ENCODE measurements at places on chromosomes 7 and 10.

- peak; percentile 17 for DNase-seq
Observed at GRCh38 chr7:87218796-87219544, 562 bp downstream of the TMEM243 start.

- DNase-seq: no peak
Observed at GRCh38 chr10:23345861-23346260, 1.3 kb upstream of the C10orf67 start.

GRCh38 chr7:81064426-81064825, 145.6 kb upstream of the SEMA3C start:
- DNase-seq: no peak

DNA sequence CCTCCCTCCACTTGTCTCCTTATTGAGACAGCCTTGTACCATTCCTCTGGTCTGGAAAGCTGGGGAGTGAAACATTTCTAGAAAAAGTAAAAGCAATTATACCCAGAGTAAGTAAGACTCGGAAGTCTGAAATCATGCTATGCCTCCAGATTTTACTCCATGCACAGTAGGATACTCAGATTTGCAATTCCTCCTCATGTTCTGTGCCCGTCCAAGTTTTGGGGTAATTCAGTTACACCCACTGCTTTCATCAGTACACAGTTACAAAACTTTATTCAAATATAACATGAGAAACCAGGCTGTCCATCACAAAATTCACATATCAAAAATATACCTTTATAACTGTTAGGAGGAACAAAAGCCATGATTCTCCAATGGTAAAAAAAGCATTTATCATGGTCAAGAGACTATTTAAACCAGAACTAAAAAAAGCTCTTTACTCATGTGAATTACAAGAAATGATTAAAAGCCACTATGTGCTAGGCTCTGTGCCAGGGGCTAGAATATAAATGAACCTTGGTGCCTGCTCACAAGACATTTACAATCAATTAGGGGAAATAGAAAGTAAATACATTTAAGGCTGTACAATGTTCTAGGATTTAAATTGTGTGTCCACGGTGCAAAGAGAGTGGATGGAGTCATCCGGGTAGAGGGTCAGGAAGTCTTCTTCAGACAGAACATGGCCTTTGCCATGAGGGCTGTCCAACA, 320.2 kb downstream of the ELMO1 start:
- DNase-seq: no peak

DNA sequence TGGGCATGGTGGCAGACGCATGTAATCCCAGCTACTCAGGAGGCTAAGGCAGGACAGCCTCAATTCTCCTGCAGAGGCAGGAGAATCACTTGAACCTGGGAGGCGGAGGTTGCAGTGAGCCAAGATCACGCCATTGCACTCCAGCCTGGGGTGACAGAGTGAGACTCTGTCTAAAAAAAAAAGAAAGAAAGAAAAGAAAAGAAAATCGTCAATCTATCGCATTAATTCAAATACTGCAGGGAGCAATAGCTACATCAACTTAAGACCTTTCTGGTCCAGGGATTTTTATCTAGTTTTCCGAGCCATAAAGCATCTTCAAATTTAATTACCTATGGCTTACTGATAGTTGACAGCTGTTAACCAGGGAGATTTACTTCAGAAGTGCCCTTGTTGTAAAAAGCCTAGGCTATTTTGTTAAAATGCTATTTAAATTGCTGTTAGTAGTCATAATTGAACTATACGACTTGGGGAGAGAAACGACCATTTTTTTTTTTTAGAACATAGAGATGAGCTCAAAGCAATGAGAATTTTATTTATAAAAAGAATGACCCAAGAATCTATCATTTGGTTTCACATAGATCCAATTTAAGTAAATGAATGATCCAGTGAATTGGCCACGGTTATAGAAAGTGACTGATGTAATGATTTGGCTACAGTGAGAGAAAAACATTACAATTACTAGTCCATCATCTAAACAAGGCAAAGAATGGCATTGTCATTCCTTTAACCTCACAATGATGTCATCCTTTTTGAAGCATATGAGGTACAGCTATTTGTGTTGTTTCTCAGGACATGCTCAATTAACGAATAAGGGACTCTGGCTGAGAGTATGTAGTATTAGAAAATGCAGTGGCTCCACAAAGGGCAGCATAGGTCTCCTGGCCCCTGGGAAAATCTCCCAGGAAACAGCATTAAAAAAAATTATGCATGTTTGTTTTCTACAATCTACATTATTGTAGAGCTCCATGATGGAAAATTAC, 85.3 kb downstream of the SEMA3C start:
- DNase-seq: no peak

DNA sequence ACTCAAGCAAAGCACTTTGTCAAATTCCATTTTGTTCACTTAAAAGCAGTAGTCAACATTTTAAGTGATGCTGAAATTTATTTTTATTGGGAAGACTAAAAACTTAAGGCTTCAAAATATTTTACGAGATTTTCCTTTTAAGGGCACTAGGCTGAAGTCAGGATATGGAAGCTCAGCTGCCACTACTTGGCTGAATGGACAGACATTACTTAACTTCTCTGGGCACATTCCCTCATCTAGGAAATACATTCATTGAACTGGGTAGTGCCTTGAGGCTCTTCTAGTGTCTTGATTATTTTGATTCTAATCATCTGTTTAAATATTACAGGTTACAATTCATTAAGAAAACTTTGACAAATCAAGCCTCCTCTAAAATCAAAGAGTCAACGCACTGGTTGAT, 11.1 kb downstream of the MEOX2 start:
- DNase-seq: no peak

GRCh38 chr10:69772933-69773704, 28.6 kb upstream of the COL13A1 start:
- DNase-seq: no peak

DNA sequence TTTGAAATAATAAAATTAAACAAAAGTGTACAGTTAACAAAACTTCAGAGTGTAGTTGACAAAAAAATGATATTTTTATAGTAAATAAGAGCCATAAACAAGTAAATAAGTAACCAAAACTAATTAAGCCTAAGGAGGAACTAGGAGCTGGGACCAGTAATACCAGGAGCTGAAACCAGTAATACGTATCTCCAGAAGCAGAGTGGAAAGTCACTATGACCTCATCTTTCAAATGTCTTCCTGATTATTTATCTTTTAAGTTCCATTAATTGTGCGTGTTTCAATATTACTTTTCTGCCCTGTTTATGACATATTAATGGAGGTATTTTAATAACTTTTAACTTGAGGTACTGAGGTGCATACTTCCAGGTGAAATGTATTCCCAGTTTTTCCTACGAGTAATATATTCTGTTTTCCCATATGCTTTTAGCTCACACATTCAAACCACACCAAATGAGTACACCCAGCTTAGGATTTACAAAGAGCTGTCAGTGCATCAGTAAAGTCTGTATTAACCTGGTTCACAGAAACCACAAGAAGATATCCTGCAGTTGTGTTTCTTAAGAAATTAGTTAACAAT, 283.7 kb upstream of the HGF start:
- DNase-seq: no peak

GRCh38 chr10:129962872-129963640, 1.0 kb downstream of the EBF3 start:
- no peak for DNase-seq

DNA sequence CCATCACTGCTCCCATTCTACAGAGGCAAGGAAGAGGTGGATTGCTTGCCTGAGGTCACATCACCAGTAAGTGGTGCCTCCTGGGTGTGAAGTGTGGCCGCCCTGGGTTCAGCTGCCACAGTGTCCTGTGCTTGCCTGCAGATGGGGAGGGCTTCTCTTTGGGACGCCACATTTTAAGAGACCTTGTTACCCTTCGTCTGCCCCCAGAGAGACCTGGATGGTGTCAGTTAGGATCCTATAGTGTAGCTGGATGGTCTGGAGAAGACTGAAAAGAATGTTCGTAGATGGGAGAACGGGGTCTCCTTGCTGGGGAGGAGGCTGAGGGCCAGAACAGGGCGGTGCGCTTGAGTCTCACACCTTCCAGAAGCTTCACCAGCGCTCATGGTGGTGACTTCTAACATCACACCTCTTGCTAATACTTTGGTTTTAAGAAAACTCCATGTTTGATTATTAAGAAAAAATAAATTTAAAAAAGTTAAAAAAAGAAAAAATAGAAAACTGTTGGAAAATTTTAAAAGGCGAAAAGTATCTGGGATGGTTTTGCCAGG, 2.3 kb downstream of the DOCK1 start:
- DNase-seq: no peak

DNA sequence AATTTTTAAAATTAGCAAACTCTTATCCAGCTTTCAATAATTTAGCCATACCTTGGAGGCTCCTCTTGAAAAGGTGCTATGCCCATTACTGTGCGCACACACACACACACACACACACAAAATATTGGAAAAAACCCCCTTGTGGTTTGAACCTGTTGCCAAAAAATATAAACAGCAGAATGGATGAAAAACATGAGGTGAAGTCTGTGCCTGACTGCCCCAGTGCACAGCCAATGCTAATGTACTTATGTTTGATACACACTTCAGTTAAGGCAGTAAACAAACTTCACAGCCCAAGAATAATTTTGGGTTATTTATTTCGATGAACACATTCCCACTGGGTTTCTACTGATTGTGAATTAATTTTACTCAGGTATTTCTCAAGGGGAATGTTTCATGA, 113.2 kb upstream of the SEM1 start:
- no peak for DNase-seq

DNA sequence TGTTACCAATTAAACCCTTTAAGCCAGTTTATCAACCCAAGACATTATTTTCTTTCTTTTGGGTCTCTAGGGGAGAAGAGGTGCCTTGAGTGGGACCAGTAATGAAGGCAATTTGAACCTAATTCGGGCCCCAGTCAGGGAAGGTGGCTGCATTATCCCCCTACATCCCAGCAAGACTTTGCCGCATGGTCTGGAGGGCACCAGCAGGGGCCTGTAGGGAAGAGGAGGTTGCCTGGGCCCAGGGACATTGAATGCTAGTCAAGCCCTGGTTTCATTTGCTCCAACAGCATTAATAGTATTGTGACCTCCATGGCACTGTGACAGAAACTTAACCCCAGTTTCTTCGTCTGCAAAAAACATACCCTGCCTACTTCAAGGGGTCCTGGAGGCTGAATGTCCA, 108.8 kb downstream of the CUX1 start:
- DNase-seq: no peak

DNA sequence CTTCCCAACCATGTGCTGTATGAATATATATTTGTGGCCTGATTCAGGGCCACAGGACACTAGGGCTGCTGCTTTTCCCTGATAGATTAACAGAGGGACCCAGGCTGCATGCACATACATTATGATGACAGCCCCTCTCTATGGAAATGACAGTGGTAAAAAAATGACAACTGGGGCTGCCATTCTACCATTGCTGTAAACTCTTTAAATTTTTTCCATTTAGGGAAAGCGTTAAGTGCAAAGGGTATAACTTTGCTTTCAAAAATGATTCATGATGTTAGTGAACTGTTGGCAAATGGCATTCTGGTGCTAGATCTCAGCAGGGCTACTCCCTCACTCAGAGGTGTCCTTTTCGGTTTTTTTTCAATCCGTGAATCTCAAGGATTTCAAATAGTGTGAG, 4.2 kb downstream of the CTBP2 start:
- DNase-seq: no peak

DNA sequence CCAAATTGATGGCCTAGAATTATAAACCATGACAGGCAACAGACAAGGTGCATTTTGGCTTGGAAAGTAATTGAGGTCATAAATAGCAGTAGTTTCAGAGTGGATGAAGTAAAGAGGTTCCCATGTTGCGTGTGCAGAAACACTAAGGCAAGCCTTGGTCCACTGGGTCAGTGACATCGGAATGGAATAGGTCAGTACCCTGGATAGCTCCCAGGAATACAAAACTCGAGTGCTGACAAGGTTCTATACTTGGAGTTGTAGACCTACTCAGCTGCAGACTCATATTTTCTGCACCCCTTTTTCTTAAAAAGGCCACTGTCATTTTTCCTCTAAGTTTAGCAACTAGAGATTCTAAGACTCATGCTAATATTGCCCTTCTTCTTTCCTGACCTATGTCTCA, 132.8 kb downstream of the DYNC1I1 start:
- no peak for DNase-seq

DNA sequence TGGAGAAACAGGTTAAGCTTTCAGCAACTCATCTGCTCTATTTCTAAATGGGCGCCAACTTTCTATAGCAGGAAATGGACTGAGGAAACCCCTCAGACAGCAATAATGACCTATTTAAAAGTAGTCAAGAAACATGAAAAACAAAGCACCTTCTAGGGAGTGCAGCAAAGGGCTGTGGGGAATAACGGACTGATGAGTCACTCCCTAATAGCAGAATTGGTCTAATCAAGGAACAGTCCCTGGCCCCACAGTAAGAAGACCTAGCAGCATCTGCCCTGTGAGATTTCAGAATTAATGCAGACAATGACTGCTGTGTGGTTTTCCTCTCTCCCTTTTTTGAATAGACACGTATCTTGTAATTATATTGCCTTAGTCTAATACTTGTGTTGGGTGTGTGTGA, 602.9 kb downstream of the IPMK start:
- DNase-seq: no peak

DNA sequence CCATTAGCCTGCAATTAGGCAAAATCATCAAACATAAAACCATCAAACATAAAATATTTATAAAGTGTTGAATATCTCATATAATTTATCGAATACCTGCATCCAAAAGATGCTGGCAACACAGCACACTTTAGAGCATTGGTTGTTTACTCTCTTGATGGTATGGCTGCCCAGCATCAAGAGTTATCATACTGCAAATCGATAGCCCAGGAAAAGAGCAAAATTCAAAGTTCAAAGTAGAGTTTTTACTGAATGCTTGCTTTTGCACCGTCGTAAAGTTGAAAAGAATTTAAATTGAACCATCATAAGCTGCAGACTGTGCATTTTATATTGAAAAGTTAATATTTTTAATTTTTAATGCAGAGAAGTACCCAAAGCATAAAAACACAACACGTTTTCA, 4.2 kb upstream of the GSTO2 start:
- DNase-seq: no peak

DNA sequence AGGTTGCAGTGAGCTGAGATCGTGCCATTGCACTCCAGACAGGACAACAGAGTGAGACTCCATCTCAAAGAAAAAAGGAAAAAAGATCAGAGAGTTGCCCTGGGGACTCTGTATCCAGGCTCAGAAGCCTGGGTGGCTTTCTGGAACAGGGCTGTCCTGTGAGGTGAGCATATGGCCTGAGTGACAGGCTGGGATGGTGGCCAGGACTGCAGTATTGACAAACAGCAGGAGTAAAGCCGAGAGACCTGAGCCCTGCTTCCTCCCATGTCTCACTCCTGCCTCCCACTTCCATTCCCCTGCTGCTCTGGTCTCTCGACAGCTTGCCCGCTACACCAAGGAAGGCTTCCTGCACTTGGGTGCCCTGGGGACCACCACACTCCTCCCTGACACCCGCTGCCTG, 578.5 kb downstream of the GALNT17 start:
- DNase-seq: no peak
